Psoas muscle (tissue), 8 donors: ENCODE measurements at places on chromosomes 3 and 15. TPM values are rescaled to one million over a fixed set of nuclear protein-coding genes. Genes with fewer than 3 reads are reported as not detected.
A peak's percentile ranks its signal among the peaks of the same experiment; 100 is the strongest.

GRCh38 chr3:46062679-46063078 is 35.4 kb upstream of the XCR1 start:
- H3K36me3 ChIP-seq, result no peaks in the 10 kb centered on the region
- no peaks in the 10 kb centered on the region for H3K27me3 ChIP-seq
- no peak for DNase-seq
- peak overlapping the region; percentile 3 for H3K27ac ChIP-seq
- H3K4me1 ChIP-seq, result peaks cover 50% of the 10 kb centered on the region
- no peak overlapping the region for H3K4me3 ChIP-seq

- no peak for DNase-seq
- H3K27me3 ChIP-seq, result no peaks in the 10 kb centered on the region
- H3K27ac ChIP-seq, result no peak overlapping the region
- peaks cover 6% of the 10 kb centered on the region for H3K36me3 ChIP-seq
- no peaks in the 10 kb centered on the region for H3K4me1 ChIP-seq
Observed at GRCh38 chr3:121852256-121852655, 17.2 kb downstream of the EAF2 start.

Gene CACNA1D
- not detected for total RNA-seq

DNA sequence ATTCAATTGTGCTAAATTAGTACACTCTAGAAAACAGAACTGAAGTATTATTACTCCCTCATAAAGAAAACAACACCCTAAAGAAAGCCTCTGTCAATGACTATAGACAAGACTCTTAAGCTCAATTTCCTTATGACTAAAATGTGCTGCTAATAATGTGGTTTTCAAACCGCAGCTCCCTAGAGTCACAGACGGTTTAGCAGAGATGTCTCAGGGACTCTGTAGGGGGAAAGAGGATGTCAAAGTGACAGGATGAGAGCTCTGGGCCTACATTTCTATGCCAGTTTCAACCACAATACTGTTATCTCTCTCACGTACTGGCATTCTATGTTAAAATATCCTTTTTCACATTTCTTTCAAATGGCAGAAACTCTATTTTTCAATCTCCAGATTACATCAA is 37.6 kb upstream of the WDR49 start:
- no peak overlapping the region for H3K27ac ChIP-seq
- H3K36me3 ChIP-seq, result no peaks in the 10 kb centered on the region
- no peaks in the 10 kb centered on the region for H3K27me3 ChIP-seq
- H3K4me3 ChIP-seq, result no peak overlapping the region
- H3K4me1 ChIP-seq, result no peaks in the 10 kb centered on the region

DNA sequence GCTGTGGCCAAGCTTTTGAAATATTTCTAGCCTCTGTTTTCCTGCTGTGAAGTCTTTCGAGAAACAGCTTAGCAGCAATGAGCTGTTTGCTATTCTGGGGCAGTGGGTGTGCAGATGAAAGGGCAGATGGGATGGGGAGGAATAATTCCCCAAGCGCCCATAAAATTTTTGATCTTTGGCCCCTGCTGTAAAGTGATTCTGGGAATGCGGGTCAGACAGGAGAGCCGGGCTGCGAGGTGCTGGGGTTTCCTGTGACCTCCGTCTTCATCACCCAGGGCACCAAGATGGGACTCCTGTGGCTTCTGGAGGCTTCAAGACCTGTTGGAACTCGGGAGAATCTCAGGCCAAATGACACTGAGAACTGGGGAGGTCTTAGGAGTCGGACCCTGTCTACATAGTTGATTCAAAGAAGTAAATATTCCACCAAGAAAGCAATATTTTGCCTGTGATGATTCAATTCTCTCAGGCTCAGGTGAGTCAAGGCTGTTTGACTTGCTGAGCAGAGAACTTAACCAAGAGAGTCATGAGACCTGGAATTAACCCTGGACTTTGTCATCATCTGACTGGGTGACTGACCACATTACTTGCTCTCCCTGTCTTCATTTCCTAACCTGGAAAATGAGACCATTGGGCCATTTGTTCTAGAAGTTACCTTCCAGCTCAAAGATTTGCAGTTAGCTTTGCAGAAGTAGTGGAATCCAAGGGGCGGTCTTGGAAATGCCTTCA is 86.4 kb downstream of the POLR2M start:
- DNase-seq, result no peak
- no peaks in the 10 kb centered on the region for H3K36me3 ChIP-seq
- H3K27ac ChIP-seq, result no peak overlapping the region
- H3K4me3 ChIP-seq, result no peak overlapping the region
- no peaks in the 10 kb centered on the region for H3K4me1 ChIP-seq

DNA sequence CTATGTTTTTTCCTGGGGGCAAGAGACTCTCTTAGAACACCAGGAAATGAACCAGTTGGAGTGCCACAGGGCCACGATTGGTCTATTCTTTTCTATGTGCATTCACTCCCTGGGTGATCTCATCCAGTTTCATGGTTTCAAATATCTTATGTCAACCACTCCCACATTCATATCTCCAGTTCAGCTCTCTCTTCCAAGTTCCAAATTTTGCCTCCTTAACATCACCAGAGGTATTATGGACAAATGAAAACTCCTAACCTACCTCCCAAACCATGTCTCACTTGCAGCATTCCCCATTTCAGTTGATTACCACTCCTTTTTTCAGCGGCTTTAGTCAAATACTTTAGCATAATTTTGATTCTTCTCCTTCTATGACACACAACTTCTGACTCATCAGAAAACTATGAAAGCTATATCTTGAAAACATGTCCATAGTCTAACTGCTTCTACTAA is 203.1 kb upstream of the SEMA6D start:
- H3K4me3 ChIP-seq, result no peak overlapping the region
- no peaks in the 10 kb centered on the region for H3K27me3 ChIP-seq
- no peak overlapping the region for H3K27ac ChIP-seq

GRCh38 chr3:128917291-128917690 is 37.9 kb downstream of the ACAD9 start:
- no peaks in the 10 kb centered on the region for H3K27me3 ChIP-seq
- H3K36me3 ChIP-seq, result peaks cover 63% of the 10 kb centered on the region
- no peak overlapping the region for H3K27ac ChIP-seq
- H3K4me1 ChIP-seq, result no peaks in the 10 kb centered on the region
- H3K4me3 ChIP-seq, result no peak overlapping the region

Gene FAM81A
- total RNA-seq, result 0.34 TPM

- H3K36me3 ChIP-seq, result no peaks in the 10 kb centered on the region
- no peak for DNase-seq
- H3K27ac ChIP-seq, result no peak overlapping the region
- H3K27me3 ChIP-seq, result no peaks in the 10 kb centered on the region
- H3K4me1 ChIP-seq, result no peaks in the 10 kb centered on the region
- no peak overlapping the region for H3K4me3 ChIP-seq
Observed at GRCh38 chr3:186255703-186256331, 106.2 kb downstream of the DGKG start.

Gene CHSY1
- total RNA-seq, result 11.4 TPM

GRCh38 chr15:74270854-74271520 is 34.9 kb downstream of the CCDC33 start:
- H3K27ac ChIP-seq, result no peak overlapping the region
- H3K27me3 ChIP-seq, result peaks cover 6% of the 10 kb centered on the region
- DNase-seq, result no peak
- H3K4me1 ChIP-seq, result no peaks in the 10 kb centered on the region
- no peaks in the 10 kb centered on the region for H3K36me3 ChIP-seq

Gene PLCB2
- total RNA-seq, result 1.7 TPM

GRCh38 chr3:30602946-30603345 is 3.5 kb upstream of the TGFBR2 start:
- no peak overlapping the region for H3K27ac ChIP-seq
- DNase-seq, result no peak
- no peaks in the 10 kb centered on the region for H3K27me3 ChIP-seq
- no peak overlapping the region for H3K4me3 ChIP-seq
- H3K36me3 ChIP-seq, result no peaks in the 10 kb centered on the region

DNA sequence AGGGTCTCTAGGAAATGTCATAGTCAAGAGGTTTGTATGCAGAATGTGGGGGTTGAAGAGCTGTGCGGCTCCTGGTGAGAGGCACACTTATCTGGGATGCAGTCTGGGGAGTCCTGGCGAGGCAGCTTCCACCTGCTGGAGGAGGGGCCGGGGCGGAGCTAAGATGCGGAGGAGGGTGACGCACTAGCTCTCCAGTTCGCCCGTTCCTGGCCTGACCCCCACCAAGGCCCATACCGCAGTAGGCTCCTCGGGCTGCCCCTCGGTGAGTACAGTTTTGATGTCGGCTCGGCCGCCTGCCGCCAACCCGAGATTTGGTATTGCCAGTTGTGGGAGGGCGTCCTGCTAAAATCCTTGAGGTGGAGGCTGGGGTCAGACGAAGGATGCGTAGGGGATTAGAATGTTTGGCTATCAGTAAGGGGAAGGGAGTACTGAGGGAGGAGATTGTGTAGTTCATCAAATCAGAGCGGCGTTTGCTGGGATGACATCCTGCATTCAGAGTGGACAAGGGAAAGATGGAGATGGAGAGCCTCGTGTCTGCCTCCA is at the start of gene SCG5:
TSS of gene SCG5 (plus strand) at position 194 of the 543 bp plus-strand sequence. CDS start 1,883 bp downstream, outside the sequence.
- no peak within 1 kb of the TSS for H3K4me3 ChIP-seq
- H3K27me3 ChIP-seq, result peaks cover 22% of the 10 kb centered on the region
- no peak within 1 kb of the TSS for H3K27ac ChIP-seq

- no peaks in the 10 kb centered on the region for H3K4me1 ChIP-seq
- H3K27me3 ChIP-seq, result no peaks in the 10 kb centered on the region
- peaks cover 9% of the 10 kb centered on the region for H3K36me3 ChIP-seq
- no peak for DNase-seq
- no peak overlapping the region for H3K27ac ChIP-seq
- no peak overlapping the region for H3K4me3 ChIP-seq
Observed at GRCh38 chr3:158539414-158540014, 31.5 kb upstream of the MLF1 start.

- H3K27me3 ChIP-seq, result no peaks in the 10 kb centered on the region
- no peak overlapping the region for H3K4me3 ChIP-seq
- no peaks in the 10 kb centered on the region for H3K4me1 ChIP-seq
- no peaks in the 10 kb centered on the region for H3K36me3 ChIP-seq
- no peak overlapping the region for H3K27ac ChIP-seq
- no peak for DNase-seq
Observed at GRCh38 chr15:74396445-74397238, 29.2 kb upstream of the CYP11A1 start.

Gene ZNF80
- total RNA-seq, result not detected

DNA sequence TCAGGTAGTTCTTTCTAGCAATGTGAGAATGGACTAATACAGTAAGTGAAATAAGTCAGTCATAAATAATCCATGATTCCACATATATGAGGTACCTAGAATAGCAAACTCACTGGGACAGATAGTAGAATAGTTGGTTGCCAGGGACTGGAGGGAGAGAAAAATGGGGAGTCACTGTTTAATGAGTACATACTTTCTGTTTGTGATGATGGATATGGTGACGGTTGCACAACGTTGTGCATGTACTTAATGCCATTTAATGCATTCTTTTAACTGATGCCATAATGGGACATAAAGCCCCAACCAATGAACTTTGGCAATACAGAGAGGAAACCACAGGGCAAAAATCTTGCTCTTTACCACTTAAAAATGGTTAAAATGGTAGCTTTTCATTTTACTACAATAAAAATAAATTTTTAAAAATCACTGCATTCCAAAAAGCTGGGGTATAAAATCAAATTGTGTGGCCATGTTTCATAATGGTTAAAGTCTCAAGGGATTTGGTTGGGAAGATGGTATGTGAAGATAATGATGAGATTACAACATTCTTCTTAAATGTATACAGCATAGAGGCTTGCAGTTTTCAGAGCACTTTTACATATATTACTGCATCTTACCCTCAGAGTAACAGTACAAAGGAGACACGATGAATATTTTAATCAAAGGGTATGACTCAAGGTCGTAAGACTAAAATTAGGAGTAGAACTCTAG is 45.2 kb downstream of the ADAM10 start:
- no peak for DNase-seq
- no peak overlapping the region for H3K27ac ChIP-seq
- H3K27me3 ChIP-seq, result no peaks in the 10 kb centered on the region
- no peak overlapping the region for H3K4me3 ChIP-seq
- no peaks in the 10 kb centered on the region for H3K36me3 ChIP-seq
- H3K4me1 ChIP-seq, result peaks cover 5% of the 10 kb centered on the region

- no peaks in the 10 kb centered on the region for H3K36me3 ChIP-seq
- no peaks in the 10 kb centered on the region for H3K27me3 ChIP-seq
- no peak for DNase-seq
- no peak overlapping the region for H3K4me3 ChIP-seq
Observed at GRCh38 chr3:111619833-111620232, 24.7 kb upstream of the ZBED2 start.

Gene SPTBN5
- 0.15 TPM for total RNA-seq
